CD14-positive monocyte (primary cell): ENCODE measurements at places on chromosomes 11 and 22.

GRCh38 chr11:27485930-27486773 lies 13.6 kb upstream of the LGR4 start:
- DNase-seq = peak; percentile 48

DNA sequence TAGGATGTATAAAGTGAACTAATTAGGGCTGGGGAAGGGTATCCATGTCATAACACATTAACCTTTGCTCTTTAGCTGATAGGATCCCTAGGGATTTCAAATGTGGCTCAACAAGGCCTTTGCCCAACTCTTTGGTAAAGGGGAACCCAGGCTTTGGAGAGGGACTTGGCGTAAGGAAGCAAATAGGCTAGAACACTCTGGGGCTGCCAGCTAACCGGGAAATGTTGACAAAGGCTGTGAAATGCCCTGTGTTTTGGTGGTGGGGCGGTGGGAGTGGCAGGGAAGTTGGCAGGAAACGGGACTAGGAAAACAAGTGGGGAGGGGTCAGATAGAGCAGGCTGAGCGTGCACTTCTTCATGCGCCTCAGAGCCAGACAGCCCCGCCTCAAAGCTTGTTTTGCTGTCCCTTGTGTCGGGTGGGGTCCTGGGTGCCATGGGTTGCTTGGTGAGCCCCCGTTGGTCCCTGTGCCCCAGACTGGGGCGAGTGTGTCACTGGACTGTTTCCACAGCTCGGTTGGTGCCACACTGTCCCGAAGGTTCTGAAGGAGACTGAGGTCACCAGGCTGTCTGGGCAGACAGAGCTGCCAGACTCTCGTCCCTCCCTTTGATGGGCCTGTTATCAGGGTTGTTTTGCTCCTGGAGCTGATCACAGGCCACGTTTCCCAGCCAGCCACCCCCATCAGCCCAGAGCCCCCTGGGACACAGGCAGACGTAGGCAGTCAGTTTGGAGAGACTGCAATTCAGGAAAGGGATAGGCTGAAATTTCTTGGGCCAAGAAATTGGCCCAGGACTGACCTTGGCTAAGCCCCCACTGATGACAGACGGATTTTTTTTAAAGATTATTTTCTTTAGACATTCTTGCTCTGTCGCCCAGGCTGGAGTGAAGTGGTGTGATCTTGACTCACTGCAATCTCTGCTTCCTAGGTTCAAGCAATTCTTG lies 19.6 kb downstream of the KCTD21 start:
- no peak for DNase-seq

DNA sequence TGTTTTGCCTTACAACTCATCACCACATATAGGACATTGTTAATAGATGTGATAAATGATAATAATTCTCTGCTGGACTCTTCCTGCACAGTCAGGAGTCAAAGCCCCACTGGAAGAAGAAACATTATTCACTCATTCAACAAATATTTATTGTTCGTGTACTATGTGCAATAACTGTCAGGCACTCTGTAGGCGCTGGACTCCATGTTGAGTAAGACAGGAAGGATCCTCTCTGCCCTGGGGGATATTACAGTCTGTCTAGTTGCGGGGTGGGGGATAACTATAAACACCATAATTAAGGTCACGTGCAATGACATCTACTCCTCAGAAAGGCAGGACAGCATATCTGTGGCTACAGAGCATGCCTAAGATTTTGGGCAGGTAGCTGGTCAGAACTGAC lies 281.1 kb downstream of the FAT3 start:
- DNase-seq = no peak

DNA sequence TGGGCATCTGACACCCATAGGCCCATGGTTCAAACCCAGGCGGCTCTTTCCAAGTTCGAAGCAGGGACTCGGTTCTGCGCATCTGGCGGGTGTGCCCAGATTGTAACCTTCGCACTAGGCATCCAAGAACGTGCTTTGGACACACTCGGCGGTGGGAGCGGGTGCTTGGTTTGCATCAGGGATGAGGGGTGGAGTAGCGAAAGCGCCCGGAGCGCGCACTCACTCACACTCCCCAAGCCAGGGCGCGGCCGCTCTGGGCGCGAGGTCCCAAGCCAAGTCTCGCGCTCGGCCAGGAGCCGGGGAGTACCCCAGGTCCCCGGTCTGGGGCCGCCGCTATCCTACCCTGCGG lies 243 bp upstream of the SYT9 start:
- no peak for DNase-seq

- no peak for DNase-seq
These were observed 89.9 kb downstream of the PPP6R3 start for GRCh38 chr11:68550485-68550817.

GRCh38 chr22:43411869-43412807 lies at the start of gene MPPED1:
Gene MPPED1, plus strand, starts transcription at chr22:43412014. Its CDS starts 12,972 bp downstream, at chr22:43424986.
- DNase-seq = no peak

GRCh38 chr22:33467620-33468095 lies 409.5 kb upstream of the SYN3 start:
- no peak for DNase-seq

GRCh38 chr11:203056-203944 lies 3.9 kb downstream of the BET1L start:
- DNase-seq = no peak

GRCh38 chr22:27307545-27308247 lies 493.9 kb downstream of the MN1 start:
- DNase-seq = no peak

GRCh38 chr11:126917531-126918204 lies 82.9 kb downstream of the KIRREL3 start:
- peak; percentile 89 for DNase-seq

- no peak for DNase-seq
These were observed 9.2 kb downstream of the SIPA1 start for GRCh38 chr11:65646958-65647701.

DNA sequence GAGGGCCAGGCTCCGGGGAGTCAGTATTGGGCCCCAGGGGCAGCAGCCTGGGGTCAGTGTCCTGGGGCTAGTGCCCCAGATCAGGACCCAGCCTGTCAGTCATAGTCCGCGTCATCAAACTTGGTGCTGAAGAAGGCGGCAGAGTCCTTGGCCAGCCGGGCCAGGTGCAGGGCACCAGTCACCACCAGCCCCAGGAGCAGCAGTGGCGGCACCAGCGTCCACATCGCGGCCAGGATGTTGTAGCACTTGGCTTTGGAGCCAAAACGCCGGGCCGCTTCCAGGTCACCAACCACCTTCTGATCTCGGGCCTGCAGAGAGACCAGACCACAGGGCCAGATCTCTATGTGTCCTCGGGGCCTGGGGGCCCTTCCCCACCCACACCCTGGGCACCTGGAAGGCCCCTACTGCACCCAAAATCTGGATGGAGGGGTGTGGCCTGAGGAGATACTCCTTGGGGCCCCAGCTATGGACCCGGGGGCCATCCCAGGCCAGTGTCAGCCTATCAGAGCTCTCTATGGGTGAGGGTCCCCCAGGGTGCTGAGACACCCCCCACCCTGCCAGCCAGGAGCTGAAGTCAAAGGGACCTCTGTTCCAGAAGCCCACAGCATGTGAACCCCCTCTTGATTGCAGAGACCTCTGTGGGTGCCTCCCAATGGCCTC lies 790 bp downstream of the IFITM5 start:
- DNase-seq = no peak

- no peak for DNase-seq
These were observed 65.2 kb upstream of the NECTIN1 start for GRCh38 chr11:119794141-119794665.

- DNase-seq = no peak
These were observed 20.4 kb downstream of the HPS4 start for GRCh38 chr22:26463101-26463661.

DNA sequence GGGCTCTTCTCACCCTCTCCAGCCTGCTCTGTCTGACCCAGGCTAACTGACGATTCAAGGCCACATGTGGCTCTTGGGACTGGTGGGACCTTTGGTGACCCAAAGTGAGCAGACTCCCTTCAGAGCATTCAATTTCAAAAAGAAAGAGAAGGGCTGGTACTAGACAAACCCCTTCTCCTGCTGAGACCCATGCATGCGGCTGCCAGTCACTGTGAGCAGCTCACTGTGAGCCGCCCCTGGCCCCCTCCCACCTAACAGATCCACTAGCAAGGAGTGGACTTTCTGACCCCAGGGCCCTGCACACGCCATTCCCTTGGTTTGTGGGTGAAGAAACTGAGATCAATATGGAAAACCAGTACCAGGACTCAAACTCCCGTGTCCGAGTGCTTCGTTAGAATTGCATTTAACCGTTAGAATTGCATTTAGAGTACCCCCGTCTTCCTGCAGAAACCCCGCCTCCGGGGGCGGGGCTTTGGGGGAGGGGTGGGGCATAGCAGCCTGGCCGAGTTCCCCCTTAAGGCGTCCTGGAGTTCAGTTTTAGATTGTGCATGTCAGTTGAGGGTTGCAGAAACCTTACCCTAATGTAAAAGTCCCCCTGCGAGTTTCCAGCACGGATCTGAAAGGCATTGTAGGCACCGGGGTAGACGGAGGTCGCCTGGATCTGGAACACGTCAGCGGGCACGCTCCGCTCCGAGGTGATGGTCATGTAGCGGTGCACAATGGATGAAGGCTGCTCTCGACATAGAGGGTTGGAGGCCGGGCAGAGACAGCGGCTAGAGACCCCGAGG lies 5.1 kb downstream of the EFEMP2 start:
- DNase-seq = no peak

- no peak for DNase-seq
These were observed 23.6 kb upstream of the UPB1 start for GRCh38 chr22:24471570-24471969.

GRCh38 chr11:119512369-119512768 lies 89.4 kb upstream of the THY1 start:
- peak; percentile 12 for DNase-seq

GRCh38 chr11:78691215-78691614 lies 116.6 kb upstream of the NARS2 start:
- no peak for DNase-seq

GRCh38 chr11:62151737-62152102 lies 27.9 kb downstream of the INCENP start:
- DNase-seq = no peak

DNA sequence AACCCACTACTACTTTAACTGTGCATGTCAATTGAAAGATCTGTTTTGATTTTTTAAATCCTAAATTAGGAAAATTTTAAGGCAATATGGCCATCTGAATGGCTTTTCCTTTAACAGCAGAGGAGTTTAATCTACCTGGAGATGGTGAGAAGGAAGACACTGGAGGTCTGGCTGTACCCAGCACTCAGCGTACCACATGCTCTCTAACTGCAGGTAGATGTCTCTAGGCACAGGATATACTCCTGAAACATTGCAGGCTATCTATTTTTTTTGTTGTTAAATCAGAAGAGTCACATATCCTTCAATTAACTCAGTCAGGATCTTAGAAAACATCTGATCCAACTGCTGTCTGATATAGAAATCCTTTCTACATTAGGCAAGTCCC lies 17.3 kb upstream of the CASTOR1 start:
- DNase-seq = no peak

DNA sequence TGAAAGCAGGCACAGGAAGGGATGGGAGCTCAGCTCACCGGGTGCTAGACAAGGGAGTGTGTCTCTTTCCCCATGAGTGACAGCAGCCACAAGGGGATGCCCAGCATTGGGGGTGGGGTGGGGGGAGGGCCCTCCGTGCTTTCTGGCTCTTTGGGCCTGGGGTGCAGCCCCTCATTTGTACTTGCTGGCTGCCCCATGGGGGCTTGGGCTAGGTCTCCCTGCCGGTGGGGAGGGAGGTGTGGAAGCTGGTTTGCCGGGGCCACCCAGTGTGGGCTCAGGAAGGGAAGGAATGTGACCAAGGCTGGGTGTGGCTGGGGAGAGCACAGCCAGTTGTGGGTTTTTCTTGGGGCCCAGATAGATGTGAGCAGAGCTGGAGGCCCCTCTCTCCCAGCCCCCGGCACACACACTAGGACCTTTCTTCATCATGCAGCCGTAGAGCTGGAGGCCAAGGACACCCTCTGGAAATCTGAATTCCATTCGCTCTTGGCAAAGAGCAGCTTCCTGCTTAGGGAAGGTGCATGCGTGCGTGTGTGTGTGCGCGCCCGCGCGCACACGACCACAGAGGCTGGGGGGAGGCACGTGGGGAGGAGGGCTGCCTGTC lies 25.8 kb downstream of the KCNQ1OT1 start:
- no peak for DNase-seq

DNA sequence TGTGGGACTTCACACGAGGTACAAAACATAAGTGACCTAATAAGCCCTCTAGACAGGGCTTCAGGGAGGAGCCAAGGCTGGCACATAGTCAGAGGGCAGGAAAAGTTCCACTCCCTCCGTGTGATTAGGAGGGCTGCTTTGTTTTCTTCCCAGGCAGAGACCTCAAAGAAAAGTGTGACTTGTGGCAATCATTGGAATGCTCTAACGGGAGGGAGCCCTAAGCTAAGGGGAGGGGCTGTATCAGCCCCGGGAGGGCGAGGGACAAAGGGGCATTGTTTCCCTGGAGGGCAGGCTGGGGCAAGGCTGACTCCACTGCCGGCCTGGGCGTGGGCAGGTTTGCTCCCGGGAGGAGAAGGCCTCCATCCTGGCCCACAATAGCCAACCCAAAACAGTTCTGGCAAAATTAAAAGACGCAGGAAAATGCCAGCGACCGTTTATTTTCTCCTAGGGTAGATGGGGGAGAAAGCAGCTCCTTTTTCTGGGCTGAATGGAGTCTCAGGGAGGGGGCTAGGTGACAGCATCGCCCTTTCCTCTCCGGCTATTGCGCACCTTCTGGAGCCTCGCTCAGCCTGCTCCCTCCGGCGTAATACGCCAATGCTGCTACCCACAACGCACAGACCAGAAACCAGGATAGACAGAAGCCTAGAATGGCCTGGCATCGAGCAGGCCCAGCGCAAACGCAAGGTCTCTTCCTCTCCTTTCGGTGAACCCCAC lies 60.2 kb downstream of the ENDOD1 start:
- DNase-seq = no peak

GRCh38 chr22:23604939-23605712 lies 25.0 kb upstream of the IGLL1 start:
- DNase-seq = no peak

DNA sequence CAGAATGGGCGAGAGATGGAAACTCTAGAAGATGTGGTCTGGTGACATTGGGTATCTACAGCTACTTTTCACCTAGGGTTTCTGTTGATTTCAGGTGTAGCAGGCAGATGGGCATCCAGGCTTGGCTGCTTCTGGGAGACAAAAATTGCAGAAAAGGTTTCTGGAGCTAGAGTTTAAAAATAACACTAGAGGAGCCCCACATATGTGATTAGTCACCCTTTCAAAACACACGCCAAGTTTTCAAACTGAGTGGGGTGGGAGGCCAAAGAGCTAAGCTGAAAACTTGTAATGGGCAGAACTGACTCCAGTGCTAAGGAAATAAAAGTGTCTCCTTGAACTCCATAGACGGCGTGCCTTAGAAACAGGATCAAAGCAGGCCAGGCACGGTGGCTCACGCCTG lies 80.8 kb downstream of the GRK3 start:
- DNase-seq = no peak

DNA sequence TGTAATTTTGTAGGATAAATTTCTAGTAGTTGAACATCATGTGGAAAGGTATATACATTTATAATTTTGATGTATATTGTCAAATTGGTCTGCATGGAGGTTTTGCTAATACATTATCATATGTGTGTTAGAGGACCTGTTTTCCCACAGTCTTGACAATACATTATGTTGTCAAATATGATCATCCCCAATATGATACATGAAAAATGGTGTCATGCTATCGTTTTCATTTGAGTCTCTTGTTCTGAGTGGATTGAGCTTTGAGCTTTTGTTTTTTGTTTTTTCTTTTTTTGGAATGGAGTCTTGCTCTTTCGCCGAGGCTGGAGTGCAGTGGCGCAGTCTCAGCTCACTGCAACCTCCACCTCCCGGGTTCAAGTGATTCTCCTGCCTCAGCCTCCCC lies 14.1 kb upstream of the CNTF start:
- no peak for DNase-seq

- DNase-seq = no peak
These were observed 12.1 kb downstream of the ELP4 start for GRCh38 chr11:31521497-31522150.
